ENCODE measurements at places on chromosomes 2 and 18.

DNA sequence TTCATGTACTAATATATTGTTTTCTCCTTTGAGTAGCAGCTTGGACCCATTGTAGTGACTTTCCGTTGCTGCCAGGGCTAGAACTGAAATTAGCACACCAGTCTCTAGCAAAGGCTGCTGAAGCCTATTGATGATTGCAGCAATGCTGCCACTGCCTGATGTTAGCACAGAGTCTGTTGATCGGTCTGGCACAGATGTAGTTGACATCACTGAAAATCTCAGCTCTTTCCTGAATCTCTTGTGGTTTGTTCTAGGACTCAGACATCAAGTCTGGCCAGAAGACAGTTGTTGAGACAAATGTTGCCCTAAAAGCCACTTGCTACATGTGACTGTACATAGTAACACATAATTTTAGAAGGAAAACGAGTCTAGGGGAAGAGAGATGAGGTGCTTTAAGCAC lies 47.2 kb downstream of the VAPA start:
- DNase-seq, result no peak

GRCh38 chr2:241456546-241456945 lies 51.8 kb downstream of the STK25 start:
- DNase-seq, result no peak

DNA sequence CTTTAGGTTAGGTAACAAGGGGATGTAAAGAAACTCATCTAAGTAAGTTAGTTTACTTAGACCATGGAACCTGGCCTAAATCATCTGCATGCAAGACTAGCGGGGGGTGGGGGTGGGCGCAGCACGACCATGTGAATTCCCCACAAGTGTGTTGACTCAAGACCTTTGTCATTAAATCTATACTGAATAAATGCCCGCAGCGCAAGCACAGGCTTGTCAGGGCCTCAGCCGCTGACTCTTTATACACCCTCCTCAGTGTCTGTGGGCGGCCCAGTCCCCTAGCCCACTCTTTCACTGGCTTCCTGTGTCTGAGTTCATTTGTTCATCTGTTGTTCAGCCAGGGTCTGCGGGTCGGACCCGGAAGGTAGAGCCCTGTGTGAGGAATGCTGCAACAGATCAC lies 17.8 kb downstream of the MAP3K2 start:
- no peak for DNase-seq

GRCh38 chr18:24043403-24043802 lies 28.8 kb downstream of the TTC39C start:
- DNase-seq, result no peak

DNA sequence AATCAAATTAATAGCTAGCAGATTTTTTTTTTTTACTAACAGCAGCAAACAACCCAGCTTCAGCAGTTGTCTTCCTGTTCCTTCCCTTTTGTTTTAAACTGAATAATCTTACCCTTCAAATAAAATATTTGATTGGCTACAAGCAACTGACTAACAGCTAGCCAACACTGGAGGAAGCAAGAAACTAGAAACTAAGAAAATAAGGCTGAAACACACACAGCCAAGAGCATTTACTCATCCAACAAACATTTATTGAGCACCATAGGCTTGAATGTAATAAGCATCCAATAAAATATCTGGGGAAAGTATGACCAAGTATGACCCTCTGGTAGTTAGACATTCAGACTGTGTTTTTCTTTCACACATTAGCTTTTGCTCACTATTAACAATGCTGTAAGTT lies 189.2 kb downstream of the CD226 start:
- DNase-seq, result no peak

DNA sequence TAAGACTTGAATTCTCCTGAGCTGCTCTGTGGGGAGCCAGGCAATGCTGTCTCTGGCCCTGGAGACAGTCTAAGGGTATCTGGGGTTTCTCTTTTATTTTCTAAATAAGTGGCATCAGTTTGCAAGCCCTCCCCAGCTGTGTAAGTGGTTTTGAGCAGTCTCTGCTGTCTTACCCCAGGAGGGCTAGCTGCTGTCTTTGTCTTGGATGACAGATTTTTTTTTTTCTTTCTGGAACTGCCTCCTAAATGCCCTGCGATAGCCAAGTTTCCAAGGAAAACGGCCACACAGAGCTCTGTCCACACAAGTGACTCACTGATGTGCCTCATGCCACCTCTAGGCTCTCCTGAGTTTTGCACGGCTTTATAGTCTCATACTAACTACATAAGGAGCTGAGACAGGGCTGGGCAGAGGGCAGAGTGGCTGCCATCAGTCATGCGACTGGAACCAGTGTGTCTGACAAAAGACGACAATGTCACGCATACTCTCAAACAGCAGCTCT lies 37.2 kb upstream of the THOC1 start:
- DNase-seq, result no peak

DNA sequence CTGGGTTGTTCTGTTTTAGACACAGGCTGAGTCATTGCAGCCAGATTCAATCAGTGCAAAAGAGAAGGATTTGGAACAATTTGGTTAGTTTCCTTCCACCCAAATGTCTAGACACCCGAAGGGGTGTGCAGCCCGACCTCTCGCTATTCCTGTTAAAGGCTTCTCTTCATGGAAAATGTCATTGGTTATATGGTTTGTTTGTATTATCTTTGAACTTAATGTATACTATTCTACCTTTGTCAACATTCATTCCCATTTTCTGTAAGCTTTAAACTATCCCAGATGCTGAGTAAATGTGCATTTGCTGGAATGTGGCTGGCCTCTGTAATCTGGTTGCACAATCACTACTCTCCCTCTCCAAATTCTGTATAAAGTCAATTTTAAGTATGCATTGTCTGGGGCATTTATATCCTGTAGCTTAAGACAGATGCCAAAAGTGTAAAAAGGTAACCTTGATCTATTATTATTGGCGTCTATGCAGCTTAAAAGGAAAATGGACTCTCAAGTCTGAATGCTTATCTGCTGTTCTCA lies 80.4 kb upstream of the RND3 start:
- no peak for DNase-seq

GRCh38 chr2:167293943-167294775 lies 405.9 kb downstream of the XIRP2 start:
- DNase-seq, result no peak

- no peak for DNase-seq
These were observed 419 bp upstream of the GPR55 start for GRCh38 chr2:230925443-230925878.

Measured in dermis microvascular lymphatic vessel endothelial cell (primary cell).